ENCODE measurements at places on chromosomes 5 and 9. TPM values are rescaled to one million over a fixed set of nuclear protein-coding genes. Genes with fewer than 3 reads are reported as not detected.

DNA sequence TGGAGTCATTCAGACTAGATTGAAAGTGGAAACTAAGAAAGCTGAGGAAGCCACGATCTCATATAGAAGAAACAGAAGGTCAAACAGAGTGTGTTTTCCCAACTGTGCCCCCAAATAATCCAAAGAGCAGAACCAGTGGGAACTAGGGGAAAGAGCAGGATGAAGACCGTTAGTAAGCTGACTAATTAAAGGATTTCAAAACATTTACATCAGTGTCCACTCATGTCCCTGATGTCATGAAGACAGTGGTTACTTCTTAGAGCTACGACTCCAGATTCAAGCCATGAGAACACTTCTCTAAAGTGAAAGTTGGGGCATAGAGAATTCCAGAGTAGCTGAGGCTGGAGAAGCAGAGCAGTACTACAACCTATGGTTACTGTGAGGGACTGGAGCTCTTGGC lies 119.6 kb upstream of the SLC12A2 start:
- H3K4me1 ChIP-seq: peaks cover 12% of the 10 kb centered on the region
- H3K27ac ChIP-seq: no peak overlapping the region
- H3K36me3 ChIP-seq: peaks cover 6% of the 10 kb centered on the region
- no peak for DNase-seq
- H3K4me3 ChIP-seq: no peak overlapping the region

DNA sequence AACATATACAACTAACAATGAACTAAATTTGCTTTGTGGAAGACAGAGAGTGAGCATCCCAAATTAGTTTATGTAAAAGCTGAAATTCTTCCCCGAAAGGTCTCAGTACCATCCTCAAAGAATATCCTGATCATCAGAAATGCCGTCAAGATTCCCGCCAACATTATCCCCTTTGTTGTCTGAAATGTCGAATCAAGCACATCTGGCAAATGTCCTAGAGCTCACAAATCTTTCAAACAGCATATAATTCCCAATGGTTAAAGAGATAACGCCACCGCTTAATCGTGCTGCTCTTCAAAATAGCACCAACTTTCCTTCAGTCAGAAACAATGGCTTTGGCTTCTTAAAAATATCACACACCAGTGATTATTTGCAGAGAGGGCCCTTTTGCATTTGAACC lies 23.8 kb downstream of the MORN5 start:
- no peak overlapping the region for H3K27ac ChIP-seq
- H3K4me1 ChIP-seq: peaks cover 4% of the 10 kb centered on the region
- no peak for DNase-seq
- H3K4me3 ChIP-seq: no peak overlapping the region

DNA sequence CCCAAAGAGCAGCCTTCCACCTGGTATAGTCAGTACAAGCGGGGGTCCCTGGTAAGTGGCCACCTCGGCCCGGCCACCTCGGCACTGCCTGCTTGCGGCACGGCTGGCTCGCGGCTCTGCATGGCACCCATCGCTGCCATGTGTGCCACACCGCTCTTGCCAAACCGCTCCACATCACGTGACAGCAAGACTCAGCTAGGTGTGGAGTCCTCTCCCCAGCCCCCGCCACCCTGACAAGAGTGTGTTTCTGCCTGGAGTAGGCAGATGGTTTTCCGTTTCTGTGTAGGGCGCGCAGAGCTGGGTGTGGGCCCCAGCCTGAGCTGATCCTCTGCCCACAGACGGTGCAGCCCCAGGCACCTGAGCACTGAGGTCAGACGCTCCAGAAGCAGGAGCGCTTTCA lies 50.5 kb upstream of the FCN2 start:
- H3K4me1 ChIP-seq: no peaks in the 10 kb centered on the region
- no peak for DNase-seq
- no peak overlapping the region for H3K4me3 ChIP-seq
- H3K27ac ChIP-seq: no peak overlapping the region
- no peaks in the 10 kb centered on the region for H3K27me3 ChIP-seq

DNA sequence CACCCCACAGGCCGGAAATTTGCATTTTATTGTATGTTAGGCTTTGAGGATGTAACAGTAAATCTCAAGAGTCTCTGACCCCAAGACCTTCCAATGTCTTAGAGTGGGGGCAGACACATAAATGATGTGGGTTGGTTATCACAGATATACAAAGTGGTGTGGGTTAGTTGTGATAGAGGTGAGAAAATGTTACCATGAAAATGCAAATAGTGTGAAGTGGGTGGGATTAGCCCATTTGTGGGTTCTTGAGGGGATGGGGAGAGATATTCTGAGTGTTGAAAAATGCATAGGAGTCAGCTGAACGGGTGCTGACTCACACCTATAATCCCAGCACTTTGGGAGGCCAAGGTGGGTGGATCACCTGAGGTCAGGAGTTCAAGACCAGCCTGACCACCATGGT lies 7.9 kb upstream of the RNF145 start:
- H3K27me3 ChIP-seq: no peaks in the 10 kb centered on the region
- H3K36me3 ChIP-seq: no peaks in the 10 kb centered on the region
- no peaks in the 10 kb centered on the region for H3K4me1 ChIP-seq
- H3K4me3 ChIP-seq: no peak overlapping the region

The INIP gene
- 19.7 TPM for polyA plus RNA-seq

- DNase-seq: no peak
- H3K27ac ChIP-seq: no peak overlapping the region
- peaks cover 4% of the 10 kb centered on the region for H3K27me3 ChIP-seq
- H3K36me3 ChIP-seq: no peaks in the 10 kb centered on the region
- no peak overlapping the region for H3K4me3 ChIP-seq
Measured at GRCh38 chr5:173312821-173313220, 15.4 kb downstream of the STC2 start.

DNA sequence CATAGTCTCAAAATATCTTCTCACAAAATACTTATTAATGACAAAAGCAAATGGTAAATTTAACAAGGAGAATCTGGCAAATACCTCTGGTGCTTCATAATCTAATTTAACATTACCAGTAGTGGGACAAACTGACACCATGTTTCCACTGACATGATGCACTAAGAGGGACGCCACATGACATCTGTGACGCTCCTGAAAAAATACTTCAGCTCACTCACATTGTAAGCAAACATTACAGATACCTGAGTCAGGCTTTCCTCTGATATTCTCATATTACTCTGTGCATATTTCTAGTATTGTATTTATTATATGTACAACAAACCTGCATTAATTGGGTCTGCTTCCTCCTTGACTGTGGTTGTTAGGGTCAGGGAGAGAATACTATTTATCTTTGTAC lies 56.7 kb upstream of the OSMR start:
- no peak overlapping the region for H3K4me3 ChIP-seq
- no peaks in the 10 kb centered on the region for H3K4me1 ChIP-seq
- no peak for DNase-seq

DNA sequence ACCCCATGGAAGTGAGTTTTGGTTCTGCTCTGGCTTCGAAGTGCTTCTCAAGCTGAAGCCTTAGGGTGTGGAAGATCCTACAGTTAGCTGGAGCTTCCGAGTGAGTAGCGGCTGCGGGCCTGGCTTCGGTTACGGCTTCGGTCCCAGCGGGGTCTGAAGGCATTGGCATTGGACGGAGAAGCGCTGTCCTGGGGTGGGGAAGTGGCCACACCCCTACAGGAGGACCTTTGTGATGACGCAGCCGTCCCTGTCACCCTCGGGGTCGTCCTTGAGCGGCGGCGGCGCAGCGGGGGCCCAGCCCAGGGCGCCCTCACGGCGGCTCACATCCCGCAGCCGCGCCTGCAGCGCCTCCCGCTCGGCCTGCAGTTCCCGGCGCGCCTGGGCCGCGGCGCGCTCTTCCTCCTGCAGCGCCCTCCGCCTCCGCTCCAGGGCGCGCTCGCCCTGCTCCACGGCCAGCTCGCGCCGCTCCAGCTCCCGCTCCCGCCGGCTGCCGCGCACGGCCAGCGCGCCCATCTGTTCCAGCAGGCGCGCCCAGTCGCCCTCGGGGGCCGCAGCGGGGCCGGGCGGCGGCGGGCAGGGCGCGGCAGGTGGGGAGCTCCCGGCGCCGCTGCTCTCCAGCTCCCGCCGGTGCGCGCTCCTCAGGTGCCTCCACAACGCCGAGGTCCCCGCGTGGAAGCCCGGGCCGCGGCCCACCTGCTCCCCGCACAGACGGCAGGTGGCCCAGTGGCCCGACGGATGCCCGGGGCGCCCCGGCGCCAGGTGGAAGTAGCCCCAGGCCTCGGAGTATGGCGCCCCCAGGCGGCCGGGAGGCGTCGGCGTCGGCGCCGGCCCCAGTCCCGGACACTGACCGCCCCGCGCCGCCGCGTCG lies 9.9 kb downstream of the ZBED3 start:
- no peak overlapping the region for H3K27ac ChIP-seq
- H3K4me3 ChIP-seq: peak overlapping the region; percentile 45
- no peaks in the 10 kb centered on the region for H3K27me3 ChIP-seq
- peaks cover 25% of the 10 kb centered on the region for H3K36me3 ChIP-seq

The C9orf153 gene
- polyA plus RNA-seq: 0.04 TPM

DNA sequence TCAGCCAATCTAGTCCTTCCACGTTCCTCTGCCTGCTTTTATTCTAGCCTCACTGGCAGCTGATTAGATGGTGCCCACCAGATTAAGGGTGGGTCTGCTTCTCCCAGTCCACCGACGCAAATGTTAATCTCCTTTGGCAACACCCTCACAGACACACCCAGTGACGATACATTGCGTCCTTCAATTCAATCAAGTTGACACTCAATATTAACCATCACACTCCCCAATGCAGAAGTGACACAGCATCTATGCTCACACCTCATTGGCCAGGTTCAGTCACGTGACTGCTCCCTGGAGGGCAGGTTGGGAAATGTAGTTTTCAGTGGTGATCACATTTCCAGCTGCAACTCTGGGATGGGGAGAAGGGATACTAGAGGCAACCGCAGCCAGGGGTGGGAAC lies 13.0 kb downstream of the SUSD3 start:
- DNase-seq: no peak
- H3K27me3 ChIP-seq: no peaks in the 10 kb centered on the region
- H3K27ac ChIP-seq: no peak overlapping the region
- H3K4me1 ChIP-seq: no peaks in the 10 kb centered on the region
- H3K36me3 ChIP-seq: peaks cover 2% of the 10 kb centered on the region

DNA sequence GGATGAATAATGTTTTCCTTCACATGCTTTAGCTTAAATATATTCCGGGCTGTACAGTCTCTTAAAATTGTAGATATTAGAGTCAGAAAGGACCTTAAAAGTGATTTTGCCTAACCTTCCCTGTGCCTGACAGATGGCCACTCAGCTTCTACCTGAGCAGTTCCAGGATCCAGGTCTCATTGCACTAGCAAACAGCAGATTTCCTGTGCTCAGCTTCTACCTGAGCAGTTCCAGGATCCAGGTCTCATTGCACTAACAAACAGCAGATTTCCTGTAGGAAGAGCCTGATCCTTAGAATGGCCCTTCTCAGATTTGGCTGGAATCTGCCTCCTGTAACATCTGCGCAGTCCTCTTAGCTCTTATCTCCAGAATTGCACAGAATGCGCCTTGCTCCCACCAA lies 219.8 kb downstream of the AOPEP start:
- no peak overlapping the region for H3K27ac ChIP-seq
- no peaks in the 10 kb centered on the region for H3K27me3 ChIP-seq

- H3K27ac ChIP-seq: no peak overlapping the region
- no peaks in the 10 kb centered on the region for H3K36me3 ChIP-seq
- no peak overlapping the region for H3K4me3 ChIP-seq
- H3K27me3 ChIP-seq: no peaks in the 10 kb centered on the region
- no peak for DNase-seq
- H3K4me1 ChIP-seq: peaks cover 6% of the 10 kb centered on the region
Measured at GRCh38 chr9:105320568-105320967, 76.1 kb downstream of the SLC44A1 start.

The PTPN3 gene
- 43.5 TPM for polyA plus RNA-seq

GRCh38 chr9:85872463-85872862 lies 68.5 kb upstream of the NAA35 start:
- no peaks in the 10 kb centered on the region for H3K4me1 ChIP-seq
- H3K36me3 ChIP-seq: no peaks in the 10 kb centered on the region
- no peaks in the 10 kb centered on the region for H3K27me3 ChIP-seq
- no peak overlapping the region for H3K4me3 ChIP-seq

- H3K36me3 ChIP-seq: no peaks in the 10 kb centered on the region
- H3K27me3 ChIP-seq: no peaks in the 10 kb centered on the region
- H3K4me3 ChIP-seq: no peak overlapping the region
- no peak overlapping the region for H3K27ac ChIP-seq
- H3K4me1 ChIP-seq: no peaks in the 10 kb centered on the region
- DNase-seq: no peak
Measured at GRCh38 chr9:137952976-137953666, 75.5 kb downstream of the CACNA1B start.

DNA sequence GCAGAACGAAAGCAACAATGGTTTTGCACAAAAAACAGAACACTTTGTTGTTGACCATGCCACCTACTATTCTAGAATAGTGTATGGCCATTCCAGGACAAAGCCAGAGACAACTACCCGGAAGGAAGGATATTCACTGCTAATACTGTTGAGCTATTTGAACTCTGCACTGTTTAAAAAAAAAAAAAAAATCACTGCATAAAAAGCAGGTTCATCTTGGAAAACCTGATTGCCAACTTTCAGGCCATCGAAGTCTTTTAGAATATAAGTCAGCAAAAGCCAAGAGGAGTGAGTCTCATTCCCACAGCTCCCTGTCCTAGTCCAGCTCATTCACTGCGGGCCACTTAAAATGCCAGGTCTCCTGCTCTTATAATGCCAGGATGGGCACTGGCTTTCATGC lies 4.0 kb downstream of the ENC1 start:
- H3K27ac ChIP-seq: no peak overlapping the region
- H3K4me3 ChIP-seq: no peak overlapping the region

DNA sequence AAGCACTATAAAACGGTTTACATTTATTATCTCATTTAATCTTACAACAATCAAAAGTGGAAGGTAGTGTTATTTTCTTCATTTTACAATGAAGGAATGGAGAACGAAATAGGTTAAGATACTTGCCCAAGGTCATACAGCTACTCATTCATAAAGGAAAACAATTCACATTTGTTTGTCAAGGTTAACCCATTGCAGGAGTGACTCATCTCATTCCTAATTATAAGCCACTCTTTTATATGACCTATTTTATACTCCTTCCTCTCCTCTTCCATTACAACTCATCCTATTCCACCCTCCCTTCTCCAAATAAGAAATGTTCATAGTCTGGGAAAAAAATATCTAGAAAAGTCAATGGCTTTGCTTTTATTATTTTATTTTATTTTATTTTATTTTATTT lies 29.6 kb downstream of the CRHBP start:
- H3K27me3 ChIP-seq: no peaks in the 10 kb centered on the region
- H3K4me3 ChIP-seq: no peak overlapping the region
- H3K36me3 ChIP-seq: no peaks in the 10 kb centered on the region
- DNase-seq: no peak
- no peaks in the 10 kb centered on the region for H3K4me1 ChIP-seq

DNA sequence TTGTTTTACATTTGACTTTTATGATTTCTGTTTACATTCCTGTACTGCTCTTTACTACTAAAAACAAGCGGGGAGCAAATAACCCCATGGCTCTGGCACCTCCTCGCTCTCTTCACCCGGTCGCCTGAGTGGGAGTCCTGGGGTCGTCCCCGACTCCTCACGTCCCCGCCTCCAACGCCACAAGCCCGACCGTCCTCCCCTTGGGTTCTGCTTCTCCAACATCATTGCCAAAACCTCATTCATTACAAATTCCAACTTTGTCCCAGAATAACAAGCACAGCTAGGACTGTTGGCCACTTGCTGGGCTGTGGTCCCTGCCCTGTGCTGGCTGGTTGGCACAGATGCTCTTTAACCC lies 35.1 kb downstream of the MRPL36 start:
- H3K4me1 ChIP-seq: no peaks in the 10 kb centered on the region
- DNase-seq: no peak
- no peak overlapping the region for H3K27ac ChIP-seq
- H3K36me3 ChIP-seq: no peaks in the 10 kb centered on the region
- no peaks in the 10 kb centered on the region for H3K27me3 ChIP-seq

All from small intestine (tissue), 16 donors.